ENCODE measurements at places on chromosomes 4 and X. TPM values are rescaled to one million over a fixed set of nuclear protein-coding genes. Genes with fewer than 3 reads are reported as not detected.

GRCh38 chrX:28205905-28206304 is 224.7 kb upstream of the DCAF8L1 start:
- H3K4me1 ChIP-seq: no peaks in the 10 kb centered on the region
- H3K36me3 ChIP-seq: no peaks in the 10 kb centered on the region
- no peak overlapping the region for H3K27ac ChIP-seq
- no peak overlapping the region for H3K4me3 ChIP-seq

The ATP2B3 gene
- 0.05 TPM for total RNA-seq

The RBMXL3 gene
- total RNA-seq: not detected

DNA sequence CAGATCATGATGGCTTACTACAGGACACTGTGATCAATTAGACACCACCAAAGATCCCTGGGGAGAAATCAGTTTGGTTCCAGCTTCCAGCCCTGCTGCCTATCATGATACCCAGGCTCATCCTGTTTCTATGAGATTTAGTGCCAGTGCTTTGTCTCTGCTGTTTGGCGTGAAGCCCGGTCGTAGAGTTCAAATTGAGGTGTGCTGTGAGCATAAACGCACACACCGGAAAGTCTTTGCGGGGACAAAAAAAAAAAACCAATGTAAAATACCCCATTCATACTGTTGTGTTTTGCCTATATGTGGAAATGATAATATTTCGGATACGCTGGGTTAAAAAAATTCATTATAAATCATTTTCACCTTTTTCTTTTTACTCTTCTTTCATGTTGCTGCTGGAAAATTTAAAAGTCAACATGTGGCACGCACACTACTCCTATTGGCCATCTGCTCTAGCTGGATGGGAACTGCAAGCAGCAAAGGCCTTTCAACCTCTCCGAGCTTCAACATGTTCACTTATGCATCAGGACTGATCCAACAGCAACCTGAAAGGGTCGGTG is 607 bp upstream of the DKC1 start:
- H3K36me3 ChIP-seq: peaks cover 17% of the 10 kb centered on the region
- H3K27ac ChIP-seq: peak overlapping the region; percentile 93
- peak overlapping the region; percentile 89 for H3K4me3 ChIP-seq
- H3K27me3 ChIP-seq: no peaks in the 10 kb centered on the region
- H3K4me1 ChIP-seq: peaks cover 31% of the 10 kb centered on the region

DNA sequence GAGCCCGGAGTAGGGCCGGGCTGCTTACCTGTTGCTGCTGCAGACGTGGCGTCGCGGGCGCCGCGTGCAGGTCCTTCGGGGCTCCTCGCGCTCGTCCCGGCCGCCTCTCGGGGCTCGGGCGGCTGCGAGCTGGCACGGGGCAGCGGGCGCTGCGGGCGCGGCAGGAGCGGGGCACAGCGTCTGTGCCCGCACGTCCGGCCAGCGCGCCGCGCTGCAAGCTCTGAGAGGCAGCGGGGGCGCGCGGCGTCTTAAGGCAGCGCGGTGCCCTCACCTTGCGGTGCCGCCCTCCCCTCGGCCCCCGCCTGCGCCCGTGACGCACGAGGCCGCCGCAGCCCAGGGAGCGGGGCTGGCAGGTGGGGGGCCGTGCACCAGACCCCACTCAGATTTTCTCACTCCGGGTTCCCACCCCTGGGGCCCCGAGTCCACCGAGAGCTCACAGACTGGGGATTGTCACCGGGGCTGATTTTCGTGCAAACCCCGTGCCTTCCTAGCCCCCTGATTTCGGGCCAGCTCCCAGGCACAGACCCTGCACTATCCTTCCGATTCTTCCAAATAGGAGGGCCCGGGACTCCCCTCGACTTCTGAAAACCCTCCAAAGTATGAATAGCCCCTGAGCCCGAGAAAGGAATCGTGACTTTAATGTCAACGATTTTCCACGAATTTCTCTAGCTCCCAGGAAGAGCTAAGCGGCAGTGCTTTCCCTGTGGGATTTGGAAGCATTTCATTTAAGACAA is at the start of gene GPR101:
TSS of gene GPR101 (minus strand) at position 222 of the 734 bp plus-strand sequence. CDS start 2,321 bp downstream, outside the sequence.
- DNase-seq: no peak
- peak within 1 kb of the TSS; percentile 16 for H3K4me3 ChIP-seq
- peaks cover 46% of the 10 kb centered on the region for H3K27me3 ChIP-seq
- no peak within 1 kb of the TSS for H3K27ac ChIP-seq

The PASD1 gene
- total RNA-seq: not detected

The ARAF gene
- total RNA-seq: 75.9 TPM

DNA sequence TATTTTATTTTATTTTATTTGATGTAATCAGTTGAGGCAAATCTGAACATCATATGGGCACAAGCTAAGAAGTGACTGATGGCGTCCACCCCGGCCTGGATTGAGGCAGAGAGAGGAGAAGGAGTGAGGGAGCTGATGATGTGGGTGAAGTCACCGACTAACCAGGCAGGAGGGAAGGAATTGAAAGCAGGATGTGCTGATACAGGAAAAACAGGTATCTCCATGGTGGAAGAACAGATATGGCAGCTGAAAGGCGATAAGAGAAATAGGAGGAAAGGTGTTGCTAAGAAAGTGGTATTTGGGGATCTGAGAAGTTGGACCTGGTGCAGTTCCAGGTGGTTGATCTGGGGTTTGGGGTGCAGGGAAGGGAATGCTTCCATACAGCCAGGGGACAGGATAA is 37.6 kb upstream of the GYPB start:
- DNase-seq: no peak
- no peaks in the 10 kb centered on the region for H3K4me1 ChIP-seq
- H3K27me3 ChIP-seq: peaks cover 2% of the 10 kb centered on the region
- H3K27ac ChIP-seq: no peak overlapping the region
- H3K4me3 ChIP-seq: no peak overlapping the region

GRCh38 chr4:138598226-138598625 is 356.1 kb upstream of the SLC7A11 start:
- no peak overlapping the region for H3K4me3 ChIP-seq
- no peak for DNase-seq
- no peaks in the 10 kb centered on the region for H3K36me3 ChIP-seq
- no peaks in the 10 kb centered on the region for H3K4me1 ChIP-seq
- H3K27ac ChIP-seq: no peak overlapping the region

DNA sequence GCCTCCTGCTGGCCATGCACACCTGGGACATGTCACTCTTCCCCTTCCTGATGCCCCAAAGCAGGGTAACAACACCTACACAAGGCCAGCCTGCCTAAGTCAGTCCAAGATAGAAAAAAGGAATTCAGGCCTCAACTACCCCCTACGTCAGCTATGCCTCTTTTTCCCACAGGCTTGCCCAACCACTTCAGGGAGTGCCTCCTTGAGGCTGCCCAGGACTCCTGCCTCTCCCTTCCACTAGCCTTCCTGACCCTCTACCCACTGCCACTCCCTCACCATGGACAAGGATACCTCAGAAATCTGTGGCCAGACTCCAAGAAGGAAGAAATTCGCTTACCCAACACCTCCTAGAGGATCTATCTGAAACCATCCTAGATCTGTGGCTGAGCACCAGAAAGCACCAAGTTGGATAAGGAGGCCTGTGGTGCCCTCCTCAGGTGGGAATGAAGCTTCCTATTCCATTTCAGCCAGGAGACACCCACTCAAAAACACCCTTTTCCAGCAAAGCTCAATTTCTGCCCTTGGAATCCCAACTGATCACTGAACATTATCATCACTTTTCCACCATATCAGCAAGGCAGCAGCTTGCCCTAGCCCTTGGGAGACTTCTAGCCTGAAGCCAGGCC is 1.8 kb downstream of the KDM5C start:
- peaks cover 50% of the 10 kb centered on the region for H3K4me1 ChIP-seq
- peaks cover 21% of the 10 kb centered on the region for H3K36me3 ChIP-seq
- peak overlapping the region; percentile 97 for H3K4me3 ChIP-seq
- no peaks in the 10 kb centered on the region for H3K27me3 ChIP-seq

DNA sequence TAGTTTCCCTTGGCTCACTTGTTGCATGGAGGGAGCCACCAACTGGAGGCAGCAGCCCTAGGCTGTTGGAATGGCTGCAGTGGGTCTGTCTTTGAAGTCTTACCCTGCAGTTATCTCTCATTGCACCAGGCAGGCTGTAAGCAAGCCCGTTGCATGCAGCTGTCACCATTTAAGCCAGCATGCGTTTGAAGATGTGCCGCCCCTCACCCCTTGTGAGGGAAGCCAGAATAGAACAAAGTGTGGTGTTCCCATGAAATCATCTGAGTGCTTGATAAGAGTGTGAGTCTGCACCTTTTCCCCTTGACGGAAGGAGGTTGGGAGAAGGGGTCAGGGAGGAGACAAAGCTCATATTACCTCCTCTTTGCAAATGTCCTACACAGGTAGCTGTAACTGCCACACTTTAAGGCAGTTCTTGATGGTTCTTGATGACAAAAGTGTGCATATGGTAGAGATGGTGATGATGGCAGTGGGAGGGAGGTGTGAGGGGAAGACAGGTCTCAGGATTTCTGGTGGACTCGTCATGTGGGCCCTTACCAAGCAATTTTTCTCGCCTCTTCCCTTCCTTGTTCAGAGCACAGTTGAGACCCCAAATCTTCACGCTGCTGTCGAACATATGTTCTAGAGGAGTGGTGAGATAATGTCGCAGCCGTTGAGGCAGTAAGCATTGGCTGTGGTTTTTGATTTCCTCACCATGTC is 191.4 kb upstream of the LEF1 start:
- peaks cover 81% of the 10 kb centered on the region for H3K4me1 ChIP-seq
- peak overlapping the region; percentile 19 for H3K27ac ChIP-seq
- H3K4me3 ChIP-seq: peak overlapping the region; percentile 41
- H3K27me3 ChIP-seq: peaks cover 2% of the 10 kb centered on the region
- DNase-seq: no peak

DNA sequence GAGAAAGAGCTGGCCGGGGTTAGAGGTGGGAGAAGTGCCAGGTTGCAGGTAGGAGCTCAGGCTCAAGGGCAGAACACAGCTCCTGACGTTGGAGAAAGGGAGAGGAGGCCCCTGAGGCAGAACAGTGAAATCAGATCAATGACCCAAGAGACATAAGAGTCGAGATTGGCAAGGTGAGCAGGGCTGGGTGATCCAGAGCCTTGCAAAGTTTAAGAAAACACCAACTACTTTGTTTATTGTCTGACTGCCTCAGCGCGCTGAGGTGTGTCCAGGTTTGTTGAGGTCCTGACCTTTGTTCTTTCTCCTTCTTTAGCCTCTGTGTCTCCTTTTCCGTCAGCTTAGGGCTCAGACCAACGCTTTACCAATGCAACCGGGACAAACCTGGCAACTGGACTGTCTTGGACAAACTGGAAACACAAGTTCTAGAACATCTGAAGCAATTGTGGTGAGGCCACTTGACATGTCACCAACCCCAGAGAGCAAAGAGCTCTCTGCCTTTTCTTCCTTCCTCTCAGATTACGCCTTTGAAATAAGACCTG is 28.3 kb downstream of the CHRNA9 start:
- DNase-seq: no peak
- H3K27me3 ChIP-seq: peaks cover 3% of the 10 kb centered on the region
- no peaks in the 10 kb centered on the region for H3K4me1 ChIP-seq
- no peak overlapping the region for H3K27ac ChIP-seq

- H3K36me3 ChIP-seq: no peaks in the 10 kb centered on the region
- DNase-seq: no peak
- peaks cover 2% of the 10 kb centered on the region for H3K27me3 ChIP-seq
Measured at GRCh38 chrX:103101299-103102042, 8.5 kb upstream of the NXF3 start.

GRCh38 chr4:112813790-112814189 is 176.8 kb downstream of the LARP7 start:
- H3K4me1 ChIP-seq: peaks cover 13% of the 10 kb centered on the region
- peaks cover 2% of the 10 kb centered on the region for H3K27me3 ChIP-seq
- H3K27ac ChIP-seq: peak overlapping the region; percentile 13
- no peaks in the 10 kb centered on the region for H3K36me3 ChIP-seq
- no peak overlapping the region for H3K4me3 ChIP-seq

The ATP10D gene
- 1.6 TPM for total RNA-seq

The MAGEB3 gene
- total RNA-seq: not detected

The MAGEB16 gene
- not detected for total RNA-seq

The SLITRK4 gene
- total RNA-seq: not detected

DNA sequence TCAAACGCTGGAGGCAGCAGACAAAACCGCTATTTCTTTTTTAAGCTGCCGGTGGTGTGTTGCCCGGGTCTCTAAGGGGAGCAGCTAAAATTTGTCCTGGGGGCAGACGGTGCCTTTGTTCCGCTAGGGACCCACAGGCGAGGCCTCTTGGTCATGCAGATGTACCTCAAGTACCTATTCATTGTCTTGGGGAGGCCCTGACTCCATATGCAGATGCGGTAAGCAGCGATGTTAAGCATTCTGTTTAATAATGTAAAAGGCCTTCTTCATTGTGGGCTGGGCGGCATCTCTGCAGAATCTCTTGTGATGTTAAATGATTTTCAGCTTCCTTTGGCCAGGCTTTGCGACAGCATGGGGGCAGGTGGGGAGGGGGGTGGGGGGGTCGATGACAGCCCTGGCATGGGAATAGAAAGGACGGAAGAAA is 98.9 kb upstream of the PJA1 start:
- H3K36me3 ChIP-seq: no peaks in the 10 kb centered on the region
- peaks cover 13% of the 10 kb centered on the region for H3K27me3 ChIP-seq
- no peaks in the 10 kb centered on the region for H3K4me1 ChIP-seq
- DNase-seq: no peak
- H3K27ac ChIP-seq: no peak overlapping the region

- no peak overlapping the region for H3K4me3 ChIP-seq
- H3K36me3 ChIP-seq: no peaks in the 10 kb centered on the region
- peaks cover 4% of the 10 kb centered on the region for H3K27me3 ChIP-seq
- H3K27ac ChIP-seq: no peak overlapping the region
- no peak for DNase-seq
Measured at GRCh38 chrX:38233891-38234667, 13.4 kb upstream of the SRPX start.

The BEX5 gene
- 0.86 TPM for total RNA-seq

GRCh38 chrX:25503826-25504225 is 488.1 kb upstream of the ARX start:
- H3K27me3 ChIP-seq: no peaks in the 10 kb centered on the region
- no peak overlapping the region for H3K27ac ChIP-seq
- no peak overlapping the region for H3K4me3 ChIP-seq
- H3K36me3 ChIP-seq: no peaks in the 10 kb centered on the region

The RNF175 gene
- total RNA-seq: not detected

DNA sequence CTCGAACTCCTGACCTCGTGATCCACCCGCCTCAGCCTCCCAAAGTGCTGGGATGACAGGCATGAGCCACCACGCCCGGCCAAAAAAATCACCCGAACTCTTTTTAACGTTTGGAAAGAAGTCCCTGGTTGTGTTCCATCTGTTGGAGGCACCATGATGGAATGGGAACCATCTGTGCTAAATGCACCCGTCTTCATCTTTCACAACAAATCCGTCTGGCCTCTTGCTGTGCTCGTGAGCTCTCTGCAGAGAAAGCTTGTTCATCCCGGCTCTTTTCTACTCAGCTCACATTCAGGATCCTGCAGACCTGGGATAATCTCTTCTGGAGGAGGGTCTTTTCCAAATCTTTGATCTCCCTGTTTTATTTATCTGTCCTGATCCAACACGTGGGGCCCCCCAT is 188.8 kb downstream of the CRLF2 start:
- no peaks in the 10 kb centered on the region for H3K36me3 ChIP-seq
- H3K27me3 ChIP-seq: no peaks in the 10 kb centered on the region
- H3K27ac ChIP-seq: no peak overlapping the region
- no peak for DNase-seq
- H3K4me3 ChIP-seq: no peak overlapping the region
- H3K4me1 ChIP-seq: peaks cover 16% of the 10 kb centered on the region

The DUX4 gene
- not detected for total RNA-seq

The TRPC5OS gene
- total RNA-seq: not detected
